ENCODE measurements at places on chromosomes 12 and 14. TPM values are rescaled to one million over a fixed set of nuclear protein-coding genes. Genes with fewer than 3 reads are reported as not detected.

Gene FIGNL2
- total RNA-seq, result 0.19 TPM

Gene AKAP3
- total RNA-seq, result 0.47 TPM

Gene KIF26A
- 15.2 TPM for total RNA-seq

Gene PDZRN4
- not detected for total RNA-seq

Gene TAS2R50
- total RNA-seq, result 1.8 TPM

Gene RPL10L
- total RNA-seq, result not detected

Gene GLT1D1
- not detected for total RNA-seq

Gene FGD6
- total RNA-seq, result 13.2 TPM

Measured in endothelial cell of coronary artery (primary cell).